Activated naive CD4-positive, alpha-beta T cell (primary cell): ENCODE measurements at places on chromosomes 11 and 22.

DNA sequence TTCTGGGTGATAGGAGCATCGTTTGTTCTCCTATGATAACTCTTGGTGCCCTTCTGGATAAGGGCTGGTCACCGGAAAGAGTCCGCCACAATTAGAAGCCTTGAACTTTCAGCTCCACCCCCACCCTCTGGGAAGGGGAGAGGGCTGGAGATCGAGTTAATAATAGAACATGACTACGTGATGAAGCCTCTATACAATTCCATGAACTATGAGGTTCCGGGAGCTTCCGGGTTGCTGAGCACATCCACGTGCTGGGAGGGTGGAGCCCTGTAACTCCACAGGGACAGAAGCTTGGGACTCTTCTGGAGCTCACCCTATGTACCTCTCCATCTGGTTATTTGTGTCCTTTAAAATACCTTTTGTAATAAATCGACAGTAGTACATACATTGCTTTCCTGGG lies 40.3 kb downstream of the ARHGAP42 start:
- no peak for DNase-seq

GRCh38 chr22:45150139-45150538 lies 13.6 kb upstream of the NUP50 start:
- DNase-seq: no peak

DNA sequence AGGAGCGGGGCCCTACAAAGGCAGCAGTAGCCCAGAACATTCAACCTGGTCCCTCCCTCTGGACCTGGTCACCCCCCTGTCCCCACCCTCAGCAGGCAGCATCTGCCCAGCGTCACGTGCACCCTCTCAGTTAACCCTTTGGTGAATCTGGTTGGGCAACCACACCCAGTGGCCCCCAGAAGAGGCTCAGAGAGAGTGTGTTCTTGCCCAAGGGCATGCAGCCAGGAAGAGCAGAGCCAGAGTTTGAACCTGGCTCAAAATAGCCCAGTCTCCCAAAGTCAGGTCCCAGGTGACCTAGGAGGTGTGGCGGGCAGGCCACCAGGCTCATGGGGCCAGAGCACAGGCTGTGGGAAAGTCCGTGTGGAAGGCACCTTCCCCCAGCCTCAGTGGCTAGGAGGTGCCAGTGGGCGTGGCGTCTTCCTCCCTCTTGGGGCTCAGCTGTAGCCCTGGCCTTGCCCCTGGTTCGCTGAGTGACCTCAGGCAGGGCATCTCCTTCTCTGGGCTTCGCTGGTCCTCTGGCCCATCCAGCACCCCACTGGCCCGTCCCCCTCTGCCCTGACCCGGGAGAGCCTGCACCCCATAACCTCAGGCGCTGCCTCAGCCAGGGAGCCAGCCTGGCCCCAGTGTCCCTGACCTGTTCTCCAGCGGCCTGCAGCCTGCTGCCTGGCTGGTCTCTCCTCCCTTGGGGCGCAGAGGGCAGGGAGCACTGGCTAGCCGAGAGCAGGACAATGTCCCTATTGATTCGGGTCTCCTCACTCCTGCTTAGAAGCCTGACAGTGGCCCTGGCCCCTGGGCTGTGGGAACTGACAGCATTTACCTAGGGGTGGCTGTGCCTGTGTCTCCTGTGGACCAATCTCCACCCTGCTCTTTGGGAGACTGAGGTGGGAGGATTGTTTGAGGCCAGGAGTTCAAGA lies 7.0 kb downstream of the ALDH3B1 start:
- no peak for DNase-seq

DNA sequence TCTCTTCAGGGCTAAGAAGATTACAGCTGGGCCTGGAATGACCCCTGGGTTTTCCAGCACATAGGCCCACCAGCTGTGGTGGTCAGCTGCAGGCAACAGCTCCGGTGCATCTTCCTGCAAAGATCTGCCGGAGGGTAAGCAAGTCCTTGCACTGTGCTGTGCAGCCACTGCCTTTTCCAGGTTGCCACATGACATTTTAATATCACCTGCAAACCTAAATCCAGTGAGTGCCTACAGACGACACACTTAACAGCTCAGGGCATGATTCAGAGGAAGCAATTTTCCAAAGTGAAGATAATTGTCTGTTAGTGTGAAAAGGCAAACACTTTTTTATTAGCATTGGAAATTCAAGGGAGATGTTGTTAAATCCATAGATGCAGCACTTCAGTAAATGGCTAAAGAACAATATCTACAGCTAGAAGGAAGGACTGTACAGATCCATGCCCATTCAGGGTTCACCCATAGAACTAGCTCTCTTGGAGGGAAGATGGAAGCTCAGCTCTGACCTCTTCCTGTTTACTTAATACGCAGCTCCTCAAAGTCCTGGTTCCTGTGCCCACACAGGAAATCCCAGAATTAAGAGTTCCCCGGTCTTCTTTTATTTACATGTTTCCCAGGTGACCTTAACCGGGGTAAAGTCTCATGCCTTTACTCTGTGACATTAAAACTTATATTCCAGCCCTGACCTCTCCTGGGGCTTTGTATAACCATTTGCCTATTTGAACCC lies 13.3 kb upstream of the NRIP3 start:
- no peak for DNase-seq

GRCh38 chr11:126870021-126870420 lies 130.5 kb downstream of the KIRREL3 start:
- DNase-seq: no peak

GRCh38 chr22:45164270-45165088 lies 754 bp downstream of the NUP50 start:
- DNase-seq: peak; percentile 8

DNA sequence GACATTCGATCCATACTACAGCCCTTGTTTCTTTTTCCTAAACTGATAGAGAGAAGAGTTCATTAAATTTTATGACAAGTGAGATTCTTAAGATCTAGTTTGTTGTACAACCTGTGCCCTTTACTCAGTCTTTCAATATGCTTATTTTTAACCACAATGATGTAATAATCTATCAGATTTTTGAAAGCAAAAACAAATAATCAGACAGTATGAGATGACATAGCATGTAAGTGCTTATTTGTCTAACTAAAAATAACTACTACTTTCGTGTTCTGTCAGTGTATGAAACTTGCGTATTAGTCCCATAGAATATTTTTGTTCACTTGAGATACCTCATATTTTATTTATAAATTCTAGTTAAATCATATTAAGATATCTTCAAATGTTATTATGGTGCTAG lies 33.2 kb downstream of the RAB39A start:
- no peak for DNase-seq

- DNase-seq: no peak
These were observed 4.1 kb downstream of the TSPAN32 start for GRCh38 chr11:2305788-2306451.

- DNase-seq: no peak
These were observed 237.4 kb downstream of the TMEM135 start for GRCh38 chr11:87275176-87275575.

DNA sequence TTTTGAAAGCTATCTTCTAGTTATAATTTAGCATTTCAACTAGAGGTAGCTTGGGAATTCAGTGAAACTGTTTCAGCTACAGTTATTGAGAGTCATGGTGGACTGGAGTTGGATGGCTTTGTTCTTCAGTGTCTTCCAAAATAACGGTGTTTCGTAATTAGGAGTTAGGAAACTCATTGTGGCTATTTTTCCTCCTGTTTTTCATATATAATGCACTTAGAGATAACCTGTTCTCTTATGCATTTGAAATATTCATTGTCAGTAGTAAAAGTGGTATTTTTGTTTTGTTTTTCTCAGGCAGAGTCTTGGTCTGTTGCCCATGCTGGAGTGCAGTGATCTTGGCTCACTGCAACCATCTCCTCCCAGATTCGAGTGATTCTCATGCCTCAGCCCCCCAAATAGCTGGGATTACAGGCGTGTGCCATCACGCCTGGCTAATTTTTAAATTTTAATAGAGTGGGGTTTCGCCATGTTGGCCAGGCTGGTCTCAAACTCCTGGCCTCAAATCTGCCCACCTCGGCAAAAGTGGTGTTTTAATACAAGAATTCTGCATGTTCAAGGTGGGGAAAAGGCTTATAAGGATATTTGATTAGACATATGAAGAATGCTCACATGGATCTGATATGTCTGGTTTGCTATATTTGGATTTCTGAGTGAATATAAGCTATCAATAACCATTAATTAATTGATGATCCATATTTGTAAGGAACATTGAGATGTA lies 12.7 kb downstream of the PDHX start:
- no peak for DNase-seq
